ENCODE measurements at places on chromosomes 3 and 15. TPM values are rescaled to one million over a fixed set of nuclear protein-coding genes. Genes with fewer than 3 reads are reported as not detected.

GRCh38 chr3:59559721-59560435 is 510.1 kb upstream of the CFAP20DC start:
- DNase-seq = no peak

DNA sequence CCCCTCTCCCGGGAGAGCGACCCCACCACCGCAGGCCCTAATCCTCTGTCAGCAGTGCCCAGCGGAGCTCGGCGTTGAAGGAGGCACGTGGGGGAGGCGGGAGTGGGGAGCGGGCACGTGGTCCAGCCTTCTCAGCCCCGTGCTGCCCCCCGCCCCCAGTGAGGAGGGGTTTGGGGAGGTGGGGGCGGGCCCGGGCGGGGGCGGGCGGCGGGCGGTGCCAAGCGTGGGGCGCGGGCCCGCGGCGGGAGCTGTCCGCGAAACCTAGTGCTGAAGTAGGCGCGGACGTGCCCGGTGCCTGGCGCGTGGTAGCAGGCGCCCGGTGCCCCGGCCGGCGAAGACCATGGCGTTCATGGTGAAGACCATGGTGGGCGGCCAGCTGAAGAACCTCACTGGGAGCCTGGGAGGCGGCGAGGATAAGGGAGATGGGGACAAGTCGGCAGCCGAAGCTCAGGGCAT is at the start of gene CPLX3:
TSS of gene CPLX3 (plus strand) at position 264 of the 456 bp plus-strand sequence. CDS start at position 341, 77 bp downstream.
- no peak for DNase-seq

DNA sequence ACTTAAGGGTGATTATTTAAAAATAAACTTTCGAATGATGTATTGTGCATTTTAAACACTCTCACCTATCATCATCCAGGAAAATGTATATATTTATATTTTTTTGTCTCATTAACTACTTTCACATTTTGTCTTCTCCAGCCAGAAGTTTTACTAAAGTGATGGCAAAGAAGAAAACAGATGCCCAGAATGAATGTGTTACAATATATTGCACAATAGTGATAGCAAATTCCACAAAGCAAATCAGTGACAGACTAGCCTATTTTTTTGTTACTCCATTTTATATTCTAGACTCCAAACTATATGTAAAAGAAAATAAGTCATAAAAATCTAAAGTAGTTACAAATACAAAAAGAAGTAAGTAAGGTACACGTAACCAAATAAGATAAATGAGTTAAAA is 414.7 kb downstream of the EPHA3 start:
- no peak for DNase-seq

- DNase-seq = no peak
Measured at GRCh38 chr3:50388720-50389413, 29.5 kb upstream of the TMEM115 start.

DNA sequence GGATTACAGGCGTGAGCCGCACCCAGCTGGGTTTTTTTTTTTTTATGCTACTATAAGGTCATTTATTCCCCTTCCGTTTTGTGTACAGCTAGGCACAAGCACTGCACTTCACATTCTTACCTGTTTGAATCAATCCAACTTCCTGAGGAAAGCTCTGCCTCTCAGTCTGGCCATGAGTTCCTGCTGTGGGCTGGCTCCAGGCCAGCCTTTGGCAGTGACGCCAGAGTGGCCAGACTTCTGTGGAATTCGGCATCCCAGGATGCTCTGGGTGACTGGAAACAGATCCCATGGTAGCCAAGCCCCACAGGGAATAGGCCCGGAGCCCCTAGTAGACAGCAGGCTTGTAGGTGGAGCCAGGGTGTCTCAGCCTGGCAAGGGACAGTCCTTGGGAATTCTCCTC is 21.5 kb upstream of the TIMP4 start:
- no peak for DNase-seq

DNA sequence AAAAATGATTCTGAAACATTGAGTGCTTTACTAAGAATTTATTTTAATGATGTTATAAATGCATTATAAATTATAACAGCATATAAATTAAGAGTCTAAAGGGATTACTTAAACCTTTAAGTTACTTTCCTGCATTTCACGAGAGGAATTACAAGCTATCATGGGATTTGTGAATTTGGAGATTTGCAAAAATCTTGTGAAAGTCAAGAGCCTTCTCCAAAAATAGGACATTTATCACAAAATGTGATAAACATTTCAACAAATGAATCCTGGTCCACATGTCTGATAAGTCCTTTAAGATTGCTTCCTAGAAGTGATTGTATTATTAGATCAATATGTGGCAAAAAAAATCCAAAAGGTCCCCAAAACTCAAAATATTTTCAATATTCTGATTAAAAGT is 154.5 kb downstream of the ATP8B4 start:
- DNase-seq = no peak

RAB5A gene
- total RNA-seq = 101 TPM

SLC12A1 gene
- total RNA-seq = 2.3 TPM

C15orf61 gene
- 21.0 TPM for total RNA-seq

ZNF280D gene
- total RNA-seq = 73.3 TPM
